Spinal cord (tissue), 10 donors: ENCODE measurements at places on chromosomes 5 and 9. TPM values are rescaled to one million over a fixed set of nuclear protein-coding genes. Genes with fewer than 3 reads are reported as not detected.

DNA sequence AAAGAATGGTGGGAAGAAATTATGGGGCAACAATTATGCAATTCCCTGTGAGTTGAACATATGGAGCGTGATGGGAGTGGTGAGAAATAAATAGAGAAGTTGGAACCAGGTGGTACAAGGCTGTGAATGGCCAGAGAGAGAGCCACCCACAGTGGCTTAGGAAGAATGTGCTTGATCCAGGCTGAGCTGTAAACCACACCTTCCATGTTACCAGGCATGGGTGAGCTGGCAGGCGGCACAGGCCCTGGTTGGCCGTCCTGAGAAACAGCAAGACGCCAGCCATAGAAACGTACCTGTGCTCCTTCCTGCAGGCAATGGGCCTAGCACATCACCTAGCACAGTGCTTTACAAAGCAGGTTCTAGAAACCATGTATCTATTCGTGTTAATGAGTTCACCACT lies 74.3 kb downstream of the EPB41L4B start:
- H3K4me3 ChIP-seq = no peak overlapping the region
- H3K27ac ChIP-seq = no peak overlapping the region
- H3K4me1 ChIP-seq = peaks cover 34% of the 10 kb centered on the region
- no peak for DNase-seq
- peaks cover 9% of the 10 kb centered on the region for H3K36me3 ChIP-seq
- no peaks in the 10 kb centered on the region for H3K27me3 ChIP-seq

- no peaks in the 10 kb centered on the region for H3K36me3 ChIP-seq
- no peak for DNase-seq
- H3K27ac ChIP-seq = no peak overlapping the region
- H3K27me3 ChIP-seq = no peaks in the 10 kb centered on the region
- no peak overlapping the region for H3K4me3 ChIP-seq
- no peaks in the 10 kb centered on the region for H3K4me1 ChIP-seq
Observed at GRCh38 chr5:43730832-43731342, 127.9 kb downstream of the NNT start.

DNA sequence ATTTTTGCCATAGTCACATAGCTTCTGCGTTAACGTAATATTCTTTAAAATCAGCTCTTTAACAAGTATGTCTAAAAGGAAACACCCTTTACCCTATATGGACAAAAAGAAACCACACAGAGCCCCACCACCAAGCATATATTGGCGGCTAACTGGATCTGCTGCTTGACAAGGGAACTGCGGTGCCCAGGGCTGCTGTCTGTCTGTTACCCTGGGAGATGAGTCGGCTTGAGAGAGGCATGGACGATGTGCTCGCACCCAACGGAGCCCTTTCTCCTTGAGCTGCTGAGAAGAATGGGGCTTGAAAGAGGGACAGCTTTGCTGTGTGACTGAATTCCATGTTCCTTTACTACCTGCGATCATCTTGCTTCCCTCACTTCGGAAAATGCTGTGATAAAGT lies 158.6 kb upstream of the SHB start:
- DNase-seq = no peak
- no peaks in the 10 kb centered on the region for H3K36me3 ChIP-seq
- H3K27ac ChIP-seq = no peak overlapping the region

DNA sequence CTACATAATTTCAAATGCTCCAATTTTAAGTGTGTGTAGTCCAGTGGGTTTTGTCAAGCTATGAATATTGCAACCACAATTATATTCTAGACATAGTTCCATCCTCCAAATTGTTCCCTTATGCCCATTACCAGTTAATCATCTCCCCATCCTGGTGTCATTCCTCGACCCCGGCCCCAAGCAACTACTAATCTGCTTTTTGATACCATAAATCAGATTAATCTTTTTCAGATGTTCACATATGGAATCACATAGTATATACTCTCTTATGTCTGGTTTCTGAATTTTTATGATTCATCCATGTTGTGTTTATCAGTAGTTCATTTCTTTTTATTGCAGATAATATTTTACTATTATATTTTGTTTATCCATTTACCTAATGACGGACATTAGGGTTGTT lies 148.4 kb upstream of the RORB start:
- no peak overlapping the region for H3K4me3 ChIP-seq
- H3K27me3 ChIP-seq = no peaks in the 10 kb centered on the region
- H3K27ac ChIP-seq = no peak overlapping the region
- H3K4me1 ChIP-seq = no peaks in the 10 kb centered on the region
- no peaks in the 10 kb centered on the region for H3K36me3 ChIP-seq
- DNase-seq = no peak

GRCh38 chr9:79387101-79387835 lies 184.5 kb upstream of the TLE4 start:
- DNase-seq = no peak
- H3K4me1 ChIP-seq = no peaks in the 10 kb centered on the region
- no peak overlapping the region for H3K27ac ChIP-seq
- no peak overlapping the region for H3K4me3 ChIP-seq

LRRC19 gene
- 0.44 TPM for polyA plus RNA-seq
